ENCODE measurements at places on chromosomes 3 and 15.

DNA sequence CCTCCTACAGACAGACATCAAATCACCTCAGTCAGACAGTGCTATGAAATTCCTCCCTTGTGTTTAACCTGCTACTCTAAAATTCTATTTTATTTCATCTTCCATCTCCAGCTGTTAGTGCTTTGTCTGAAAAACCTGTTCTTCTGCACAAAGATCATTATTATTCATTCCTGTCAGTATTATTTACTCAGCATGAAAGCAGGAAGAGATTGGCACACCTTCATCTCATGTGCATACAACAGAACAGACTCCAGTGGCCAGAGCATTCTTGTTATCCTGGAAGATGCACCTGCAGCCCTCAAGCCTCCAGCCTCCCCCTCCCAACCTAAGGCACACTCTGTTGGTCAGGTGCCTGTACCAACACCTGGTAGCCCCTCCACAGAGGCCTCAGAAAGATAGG lies 1.8 kb upstream of the ROPN1B start:
- no peak for DNase-seq

- no peak for DNase-seq
These were observed 20.4 kb downstream of the GOLM2 start for GRCh38 chr15:44308889-44309288.

DNA sequence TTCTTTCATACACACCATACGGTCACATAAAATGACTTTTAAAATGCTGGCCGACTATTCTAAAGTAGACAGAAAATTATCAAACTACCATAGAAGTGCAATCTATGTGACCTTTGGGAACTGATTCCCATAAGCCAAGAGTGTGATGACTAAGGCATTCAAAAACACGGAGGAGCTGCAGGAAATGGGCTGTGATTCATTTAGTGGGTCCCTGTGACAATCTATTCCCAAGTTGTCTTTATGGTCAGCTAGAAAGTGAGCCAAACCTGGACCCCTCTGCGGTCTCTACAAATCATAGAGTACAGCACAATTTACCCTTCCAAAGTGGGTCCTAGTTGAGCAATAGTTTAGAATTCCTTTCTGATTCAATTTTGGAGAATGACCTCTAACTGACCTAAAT lies 251.5 kb upstream of the CBLB start:
- no peak for DNase-seq

GRCh38 chr3:171454041-171454440 lies 6.2 kb downstream of the TNIK start:
- no peak for DNase-seq

GRCh38 chr15:63122002-63122875 lies 578 bp downstream of the LACTB start:
- DNase-seq = peak; percentile 19

DNA sequence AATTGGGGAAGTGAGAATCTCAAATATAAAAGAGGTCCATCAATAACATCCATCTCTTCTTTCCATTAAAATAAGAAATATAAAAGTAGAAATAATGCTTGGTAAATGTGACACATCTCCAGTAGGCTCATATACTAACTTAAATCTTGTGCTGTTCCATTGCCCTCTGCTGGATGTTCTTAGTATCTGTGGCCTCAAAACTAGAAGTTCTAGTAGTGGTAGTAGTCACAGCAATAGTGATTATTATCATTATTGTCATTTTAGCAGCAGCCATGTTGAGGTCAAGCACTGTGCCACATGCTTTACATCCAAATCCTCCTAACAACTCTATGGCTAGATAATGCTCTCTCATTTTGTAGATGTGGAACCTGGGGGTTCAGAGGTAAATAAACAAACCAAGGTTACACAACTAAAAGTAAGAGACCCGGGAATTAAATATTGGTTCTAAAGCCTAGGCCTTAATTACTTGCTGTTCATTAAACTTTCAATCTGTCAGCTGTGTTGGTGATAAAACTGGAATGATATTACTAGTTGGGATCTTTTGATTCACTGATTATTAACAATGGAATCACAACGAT lies 20.2 kb upstream of the BTLA start:
- no peak for DNase-seq

GRCh38 chr3:84265768-84266167 lies 693.0 kb upstream of the CADM2 start:
- no peak for DNase-seq

- no peak for DNase-seq
These were observed 12.8 kb downstream of the NT5DC2 start for GRCh38 chr3:52520716-52521487.

GRCh38 chr3:171056528-171056927 lies 30.0 kb upstream of the SLC2A2 start:
- DNase-seq = no peak

DNA sequence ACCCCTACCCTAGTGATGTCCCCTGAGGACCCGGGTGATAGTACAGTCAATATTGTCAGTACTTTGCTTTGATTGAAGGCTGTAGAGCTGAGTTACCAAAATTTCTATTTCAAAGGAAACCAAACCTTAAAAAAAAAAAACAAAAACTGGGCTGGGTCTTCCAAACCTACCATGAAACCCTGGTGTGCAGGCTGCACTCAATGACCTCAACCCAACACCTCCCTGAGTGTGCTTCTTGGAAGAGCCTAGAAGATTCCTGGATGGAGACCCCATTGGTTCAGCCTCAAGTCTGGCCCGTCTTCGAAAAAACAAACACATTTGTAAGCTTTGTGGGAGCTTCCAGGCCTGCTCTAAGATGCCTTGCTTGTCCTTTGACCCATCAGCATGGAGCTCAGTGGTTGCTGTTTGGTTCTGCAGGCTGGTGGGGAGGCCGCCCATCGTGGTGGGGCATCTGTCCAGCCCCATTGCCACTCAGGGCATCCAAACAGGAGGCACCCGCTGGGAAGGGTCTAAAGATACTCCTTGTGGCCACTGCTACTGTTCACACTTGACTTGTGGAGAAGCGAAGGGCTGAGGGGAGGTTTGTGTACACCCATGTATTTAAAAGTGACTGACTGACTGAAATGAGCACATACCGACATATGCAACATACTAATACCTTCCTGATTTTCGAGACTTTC lies 32.2 kb downstream of the CRTAP start:
- no peak for DNase-seq

- DNase-seq = no peak
These were observed 123.8 kb downstream of the SV2B start for GRCh38 chr15:91223863-91224262.

DNA sequence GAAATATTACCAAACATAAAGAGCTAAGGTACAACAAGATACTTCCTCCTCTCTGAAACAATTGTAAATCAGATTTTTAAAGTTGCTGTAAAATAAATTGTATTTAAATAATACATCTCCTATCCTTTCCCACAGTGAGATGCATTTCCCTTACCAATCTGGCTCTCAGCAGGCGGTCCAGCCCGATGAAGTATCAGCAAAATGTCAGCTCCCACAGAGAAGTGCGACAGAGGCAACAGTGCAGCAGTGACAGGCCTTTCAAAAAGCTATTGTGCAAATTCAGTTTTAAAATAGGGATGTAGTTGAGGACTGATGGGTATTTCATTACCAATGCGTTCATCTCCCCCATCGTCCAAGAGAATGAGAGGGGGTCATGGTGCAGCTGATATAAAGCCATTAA lies 733.2 kb upstream of the GOLIM4 start:
- no peak for DNase-seq

- peak; percentile 89 for DNase-seq
These were observed 303.1 kb downstream of the RPLP1 start for GRCh38 chr15:69755551-69756310.

DNA sequence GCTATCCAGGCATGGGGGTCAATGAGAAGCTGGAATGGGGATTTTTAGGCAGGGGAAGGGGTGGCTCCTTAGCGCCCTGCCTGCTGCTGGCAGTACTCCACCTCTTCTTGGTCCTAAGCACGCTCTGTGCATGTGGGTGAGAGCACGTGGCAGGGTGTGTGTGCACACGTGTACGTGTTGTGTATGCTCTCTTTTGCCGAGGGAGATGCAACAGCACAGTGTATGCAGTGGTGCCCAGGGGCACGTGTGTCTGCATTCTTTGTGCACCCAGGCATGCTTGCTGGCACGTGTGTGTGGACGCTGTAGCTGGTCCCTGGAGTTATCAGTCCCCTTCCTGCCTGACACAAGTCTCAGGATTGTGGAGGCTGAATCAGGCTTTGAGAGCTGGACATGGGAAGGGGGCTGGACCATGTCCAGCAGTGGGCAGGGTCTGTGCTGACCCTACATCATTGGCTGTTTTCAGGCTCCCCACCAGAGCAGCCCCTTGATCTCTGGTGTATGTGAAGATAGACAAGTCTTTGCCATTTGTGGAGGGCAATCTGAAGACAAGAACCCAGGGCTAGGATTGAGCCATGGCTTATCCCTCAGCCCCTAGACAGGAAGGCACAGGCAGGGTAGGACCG lies 1.9 kb upstream of the CAMKV start:
- no peak for DNase-seq

- DNase-seq = no peak
These were observed 40.5 kb downstream of the NGRN start for GRCh38 chr15:90305932-90306331.

GRCh38 chr3:76044601-76045600 lies 259.6 kb upstream of the ZNF717 start:
- no peak for DNase-seq

- DNase-seq = no peak
These were observed 432.7 kb upstream of the ALCAM start for GRCh38 chr3:104933972-104934371.

GRCh38 chr3:17466028-17466427 lies 276.4 kb downstream of the TBC1D5 start:
- DNase-seq = no peak

DNA sequence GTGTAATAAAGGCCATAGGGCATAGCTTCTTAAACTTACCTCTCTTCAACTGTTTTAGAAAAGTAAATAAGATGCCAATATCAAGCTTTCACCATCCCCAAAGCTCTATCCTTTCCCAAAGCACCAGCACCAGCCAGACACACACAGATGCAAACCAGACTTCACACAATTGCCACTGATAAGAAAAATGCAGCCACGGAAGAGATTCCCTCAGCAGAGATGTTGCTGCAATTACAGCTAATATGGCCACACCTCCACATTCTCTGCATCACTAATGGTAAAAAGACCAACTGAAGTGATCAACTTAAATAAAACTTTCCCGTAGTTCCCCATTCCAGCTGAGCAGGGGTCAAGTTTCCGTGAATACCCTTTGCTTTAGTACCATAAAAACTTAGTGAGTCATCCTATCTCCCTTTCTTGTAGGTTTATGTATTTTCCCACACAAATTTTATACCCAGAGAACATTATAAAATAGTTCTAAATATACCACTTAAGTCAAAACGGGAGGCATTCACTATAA lies 64.4 kb downstream of the SLC9A9 start:
- no peak for DNase-seq

- DNase-seq = no peak
These were observed 76.6 kb downstream of the SRGAP3 start for GRCh38 chr3:9172851-9173321.

- DNase-seq = no peak
These were observed 1146.4 kb downstream of the NAALADL2 start for GRCh38 chr3:176005564-176005963.

GRCh38 chr15:89625716-89626115 lies 29.6 kb downstream of the KIF7 start:
- DNase-seq = no peak

- no peak for DNase-seq
These were observed 23.1 kb upstream of the GPR171 start for GRCh38 chr3:151226088-151226563.

- DNase-seq = no peak
These were observed 21.6 kb downstream of the SLC6A6 start for GRCh38 chr3:14423963-14424362.

- DNase-seq = no peak
These were observed 17.9 kb upstream of the FAM81A start for GRCh38 chr15:59420108-59420507.

- DNase-seq = peak; percentile 60
These were observed 2.0 kb upstream of the HYAL2 start for GRCh38 chr3:50324351-50325112.

- no peak for DNase-seq
These were observed 13.0 kb downstream of the ZIC1 start for GRCh38 chr3:147422196-147422595.

- no peak for DNase-seq
These were observed 47.8 kb downstream of the BSN start for GRCh38 chr3:49602049-49602554.

DNA sequence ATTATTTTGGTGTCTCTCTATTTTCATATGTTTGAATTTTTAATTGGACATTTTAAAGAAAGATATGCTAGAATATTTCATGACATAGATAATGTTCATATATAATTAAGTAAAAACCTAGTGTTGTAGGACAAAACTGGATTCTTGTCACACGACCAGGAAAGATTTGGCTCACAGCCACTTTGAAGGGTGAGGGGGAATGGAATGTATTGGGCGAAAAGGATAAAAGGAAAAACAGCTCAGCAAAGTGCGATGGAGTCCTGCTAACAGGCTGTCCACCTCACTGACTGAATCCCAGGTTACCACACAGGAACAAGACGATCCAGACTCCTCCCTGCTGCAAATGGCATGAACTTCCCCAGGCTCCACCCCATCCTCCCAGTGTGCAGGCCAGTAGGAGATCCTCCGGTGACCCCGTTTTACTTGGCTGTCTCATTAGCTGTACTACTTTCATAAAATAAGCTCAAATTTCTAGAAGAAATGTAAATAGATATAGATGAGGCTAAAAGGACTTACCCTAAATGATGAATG lies 186.2 kb downstream of the CD47 start:
- no peak for DNase-seq

- no peak for DNase-seq
These were observed 120.9 kb downstream of the ZMAT3 start for GRCh38 chr3:178950676-178951075.

DNA sequence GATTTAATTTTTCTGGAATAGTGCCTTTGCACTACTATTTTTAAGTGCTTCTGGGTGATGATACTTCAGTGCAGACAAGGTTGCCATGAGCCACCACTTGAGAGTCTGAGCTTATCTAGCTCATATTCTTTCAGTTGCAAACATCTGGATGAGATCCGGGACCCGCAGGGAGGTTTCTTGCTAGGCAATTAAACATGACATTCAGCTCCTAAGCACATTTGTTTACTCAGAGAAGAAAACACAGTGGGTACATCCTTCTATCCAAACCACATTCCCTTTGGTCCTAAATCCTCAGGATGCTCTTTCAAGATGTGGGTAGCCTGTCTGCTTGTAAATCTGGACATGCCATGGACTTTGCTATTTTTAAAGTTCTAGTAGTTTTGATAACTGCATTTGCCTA lies 12.0 kb downstream of the PLSCR1 start:
- DNase-seq = no peak

DNA sequence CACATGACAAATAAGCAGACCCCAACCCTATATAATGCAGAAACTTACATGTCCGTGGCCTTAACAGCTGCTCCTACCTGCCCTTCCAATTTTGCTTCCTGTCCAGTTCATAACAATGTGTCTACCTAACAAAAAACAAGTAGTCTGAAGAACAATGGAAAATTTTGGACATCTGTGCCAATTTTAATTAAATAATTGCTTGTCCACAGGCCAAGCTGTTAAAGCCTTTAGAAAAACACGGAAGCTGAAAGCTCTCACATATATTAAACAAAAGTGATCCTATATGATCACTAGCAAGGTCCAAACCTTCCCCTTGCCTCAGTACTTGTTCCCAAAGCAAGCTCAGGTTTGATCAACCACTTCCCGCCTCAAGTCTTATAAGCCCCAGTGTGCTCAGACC lies 37.1 kb downstream of the MAGI1 start:
- no peak for DNase-seq

GRCh38 chr3:168511428-168512014 lies 415.8 kb upstream of the GOLIM4 start:
- DNase-seq = no peak
